Inflammatory macrophage treated with lipopolysaccharide for 4 hours (primary cell): ENCODE measurements at places on chromosomes 12 and 14.

GRCh38 chr14:38150075-38150474 lies 57.6 kb upstream of the SSTR1 start:
- no peak for DNase-seq

DNA sequence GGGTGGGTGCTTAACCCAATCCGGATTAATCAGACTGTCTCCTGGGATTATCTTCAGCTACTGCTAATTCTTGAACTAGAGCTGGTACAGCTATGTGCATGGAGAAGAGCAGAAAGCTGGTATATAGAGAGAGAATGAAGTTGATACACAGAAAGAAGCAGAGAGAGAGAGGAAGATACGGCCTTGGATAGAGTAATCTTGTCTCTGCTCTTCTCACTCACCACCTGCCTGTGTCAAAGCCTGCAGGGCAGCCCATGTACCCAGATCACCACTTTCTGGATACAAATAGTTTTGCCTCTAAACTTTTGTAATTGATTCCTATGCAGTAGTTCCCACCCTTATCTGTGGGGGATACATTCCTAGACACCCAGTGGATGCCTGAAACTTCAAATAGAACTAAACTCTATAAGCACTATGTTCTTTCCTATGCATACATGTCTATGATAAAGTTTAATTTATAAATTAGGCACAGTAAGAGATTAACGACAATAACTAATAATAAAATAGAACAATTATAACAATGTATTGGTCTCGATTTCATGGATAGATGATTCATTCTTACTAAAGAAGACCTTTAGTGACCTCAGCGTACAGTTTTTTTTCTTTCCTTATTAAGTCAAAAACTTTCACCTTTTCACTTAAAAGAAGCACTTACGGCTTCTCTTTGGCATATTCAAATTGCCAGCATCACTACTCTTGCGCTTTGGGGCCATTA lies 45.5 kb downstream of the YEATS4 start:
- no peak for DNase-seq

GRCh38 chr14:74855945-74856344 lies 20.0 kb downstream of the PROX2 start:
- no peak for DNase-seq

DNA sequence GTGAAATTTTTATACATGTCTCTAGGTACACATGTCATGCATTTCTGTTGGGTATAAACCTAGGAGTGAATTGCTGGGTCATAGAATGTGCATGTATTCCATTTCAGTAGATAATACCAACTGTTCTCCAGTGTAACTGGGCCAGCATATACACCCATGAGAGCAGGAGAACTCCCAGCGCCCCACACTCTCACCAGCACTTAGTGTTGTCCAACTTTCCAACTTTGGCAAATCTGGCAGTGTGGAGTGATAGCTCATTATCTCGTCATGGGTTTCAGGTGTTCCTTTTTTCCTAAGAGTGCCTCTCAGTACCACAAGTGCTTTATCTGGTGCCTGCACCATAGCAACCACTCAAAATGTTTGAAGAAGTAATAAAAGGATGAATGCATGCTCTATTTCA lies 40.1 kb downstream of the NGB start:
- DNase-seq: no peak

- DNase-seq: no peak
Observed at GRCh38 chr12:48192861-48193260, 9.4 kb downstream of the CCDC184 start.

GRCh38 chr12:11183011-11183410 lies 3.7 kb downstream of the TAS2R42 start:
- DNase-seq: no peak

DNA sequence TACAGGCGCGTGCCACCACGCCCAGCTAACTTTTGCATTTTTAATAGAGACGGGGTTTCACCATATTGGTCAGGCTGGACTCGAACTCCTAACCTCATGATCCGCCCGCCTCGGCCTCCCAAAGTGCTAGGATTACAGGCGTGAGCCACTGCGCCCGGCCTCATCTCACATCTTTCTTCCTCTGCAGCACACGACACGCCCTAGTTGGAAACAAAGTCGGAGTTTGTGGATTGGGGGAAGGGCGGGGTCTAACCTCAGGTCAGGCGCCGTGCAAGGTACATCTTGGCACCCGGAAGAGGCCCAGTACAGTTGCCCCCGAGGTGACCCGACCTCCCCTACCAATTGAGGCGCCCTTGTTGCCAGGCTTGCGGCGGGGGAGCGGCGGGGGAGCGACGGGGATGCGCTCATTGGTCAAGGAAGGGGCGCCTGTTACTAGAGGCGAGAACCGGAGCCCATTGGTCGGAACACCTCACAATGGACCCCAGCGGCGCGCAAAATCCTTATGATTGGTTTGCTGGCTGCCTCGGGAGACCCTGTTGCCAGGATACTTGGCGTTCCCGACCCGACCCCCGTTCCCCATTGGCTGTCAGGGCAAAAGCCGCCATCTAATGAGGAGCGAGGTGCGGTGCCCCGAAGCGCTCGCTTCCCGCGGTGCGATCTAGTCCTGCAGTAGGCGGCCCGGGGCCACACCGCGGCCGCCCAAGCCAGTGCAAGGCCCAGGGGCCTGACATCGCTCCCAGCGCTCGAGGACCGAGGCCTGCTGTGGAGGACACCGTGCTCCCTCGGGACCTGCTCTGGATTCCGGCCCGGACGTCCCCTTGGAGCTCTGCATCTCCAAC lies at the start of gene REC8:
Gene REC8, plus strand, starts transcription at position 659 of the 839 bp plus-strand sequence. CDS start 473 bp downstream, outside the sequence.
- DNase-seq: no peak
